IPS DF 6.9 (cell line): ENCODE measurements at places on chromosomes 16 and 17.

DNA sequence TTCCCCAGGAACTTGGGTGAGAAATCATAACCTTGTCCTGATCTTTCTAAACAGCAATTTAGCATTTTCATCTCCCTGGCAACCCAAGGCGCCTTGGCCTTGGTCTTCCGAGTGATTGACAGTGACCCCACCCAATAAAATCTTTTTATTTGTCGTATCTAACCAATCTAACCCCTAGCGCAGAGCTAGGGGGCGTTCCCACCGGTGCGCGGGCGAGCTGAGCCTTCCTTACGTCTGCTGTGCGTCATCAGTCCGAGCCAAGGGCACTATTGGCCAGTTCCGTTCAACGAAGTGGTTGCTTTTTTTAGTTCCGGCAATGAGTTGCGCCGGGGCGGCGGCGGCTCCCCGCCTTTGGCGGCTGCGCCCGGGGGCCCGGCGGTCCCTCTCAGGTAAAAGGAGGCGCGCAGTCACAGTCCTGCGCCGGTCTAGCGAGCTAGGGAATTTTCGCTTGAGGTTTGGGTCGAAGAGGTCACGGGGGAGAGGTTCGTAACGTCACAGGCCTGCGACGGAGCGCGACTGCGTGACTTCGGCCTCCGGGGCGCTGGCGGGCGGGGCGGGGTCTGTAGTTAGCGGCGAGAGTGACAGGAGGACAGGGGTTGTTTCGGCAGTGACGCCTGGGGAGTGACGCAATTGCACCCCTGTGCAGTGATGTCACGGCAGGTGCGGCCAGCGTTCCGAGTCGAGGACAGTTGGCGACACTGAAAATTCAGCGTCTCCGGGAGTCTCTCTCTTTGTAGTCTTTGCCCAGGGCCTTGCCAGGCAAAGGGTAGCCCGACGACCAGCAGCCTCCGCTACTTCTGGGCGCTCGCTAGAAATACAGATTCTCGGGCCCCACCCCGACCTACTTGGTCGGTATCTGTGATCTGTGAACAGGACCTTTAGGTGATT, at the start of gene COQ7:
COQ7 (plus strand) TSS at position 266 of the 888 bp plus-strand sequence; CDS start at position 317, 51 bp downstream.
- no peaks in the 10 kb centered on the region for H3K27me3 ChIP-seq
- H3K27ac ChIP-seq: no peak within 1 kb of the TSS
- peak; percentile 96 for DNase-seq
- H3K36me3 ChIP-seq: no peaks in the 10 kb centered on the region
- peak within 1 kb of the TSS; percentile 77; the same call in 1 of the 2 replicates for H3K4me3 ChIP-seq
- no peaks in the 10 kb centered on the region for H3K4me1 ChIP-seq

DNA sequence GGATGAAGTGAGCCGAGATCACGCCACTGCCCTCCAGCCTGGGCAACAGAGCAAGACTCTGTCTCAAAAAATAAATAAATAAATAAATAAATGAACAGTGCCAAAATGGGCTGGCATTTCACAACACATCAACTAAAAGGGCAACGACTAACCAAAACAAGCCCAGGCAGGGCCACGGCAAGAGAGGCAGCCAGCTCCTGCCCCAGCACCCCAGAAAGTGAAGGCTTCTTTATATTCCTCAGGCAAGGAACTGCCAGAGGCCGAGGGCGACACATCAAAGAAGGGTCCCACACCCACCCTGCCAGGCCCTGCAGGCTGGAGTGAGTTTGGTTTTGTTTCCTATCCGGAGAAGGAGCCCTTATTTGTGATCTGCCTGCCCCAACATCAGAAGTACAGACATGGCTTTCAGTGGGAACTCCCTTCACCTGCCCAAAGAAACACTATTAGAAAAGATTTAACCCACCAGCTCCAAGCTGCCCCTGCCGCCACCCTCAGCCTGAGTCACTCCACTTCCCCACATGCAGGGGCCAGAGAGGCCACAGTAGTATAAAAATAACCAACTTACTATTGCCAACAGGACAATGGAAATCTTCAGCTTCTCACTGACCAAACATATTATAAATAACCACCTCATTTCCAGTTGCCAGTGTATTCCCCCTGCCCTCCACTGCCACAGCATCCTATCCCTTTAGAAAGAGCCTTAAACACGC, 8.0 kb downstream of the FBXO31 start:
- no peaks in the 10 kb centered on the region for H3K27me3 ChIP-seq
- no peak overlapping the region for H3K27ac ChIP-seq
- no peak for DNase-seq

DNA sequence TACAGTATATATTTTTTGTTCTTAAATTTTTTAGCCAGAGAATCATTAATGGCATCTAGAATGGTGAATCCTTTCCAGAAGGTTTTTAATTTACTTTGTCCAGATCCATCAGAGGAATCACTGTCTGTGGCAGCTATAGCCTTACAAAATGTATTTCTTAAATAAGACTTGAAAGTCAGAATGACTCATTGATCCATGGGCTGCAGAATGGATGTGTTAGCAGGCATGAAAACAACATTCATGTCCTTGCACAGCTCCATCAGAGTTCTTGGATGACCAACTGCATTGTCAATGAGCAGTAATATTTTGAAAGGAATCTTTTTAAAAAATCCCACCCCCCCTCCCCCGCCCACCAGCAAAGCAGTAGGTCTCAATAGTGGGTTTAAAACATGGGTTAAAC, 51.4 kb downstream of the CACNG1 start:
- no peak overlapping the region for H3K4me3 ChIP-seq
- no peaks in the 10 kb centered on the region for H3K36me3 ChIP-seq
- H3K27ac ChIP-seq: no peak overlapping the region
- no peak for DNase-seq
- H3K27me3 ChIP-seq: no peaks in the 10 kb centered on the region

GRCh38 chr16:48492133-48492532, 106.9 kb upstream of the SIAH1 start:
- H3K27ac ChIP-seq: no peak overlapping the region
- H3K36me3 ChIP-seq: no peaks in the 10 kb centered on the region; the same call in 1 of the 2 replicates
- no peak for DNase-seq
- H3K27me3 ChIP-seq: no peaks in the 10 kb centered on the region

DNA sequence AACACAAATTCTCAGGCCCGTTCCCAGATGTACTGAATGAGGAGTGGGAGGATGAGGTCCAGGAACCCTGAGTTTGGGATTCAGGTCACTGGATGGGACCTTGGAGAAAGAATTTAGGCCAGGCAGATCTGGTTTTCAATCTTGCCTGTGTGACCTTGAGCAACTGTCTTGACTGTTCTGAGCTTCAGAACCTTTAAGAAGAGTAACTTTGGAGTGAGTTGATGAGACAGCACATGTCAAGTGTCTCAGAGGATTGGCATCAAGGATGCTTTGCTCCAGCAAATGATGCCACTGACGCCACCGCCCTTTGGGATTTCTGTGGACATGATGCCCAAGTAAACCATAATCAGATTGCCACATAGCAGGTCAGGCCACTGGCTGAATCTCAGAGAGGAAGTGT, 56.2 kb upstream of the DNAJA2 start:
- H3K27ac ChIP-seq: no peak overlapping the region
- DNase-seq: no peak
- H3K4me3 ChIP-seq: no peak overlapping the region
- H3K36me3 ChIP-seq: no peaks in the 10 kb centered on the region
- H3K27me3 ChIP-seq: no peaks in the 10 kb centered on the region

- DNase-seq: no peak
- no peak overlapping the region for H3K27ac ChIP-seq
- no peaks in the 10 kb centered on the region for H3K27me3 ChIP-seq
- H3K4me1 ChIP-seq: 0 out of 2 replicates have a peak, but pooled peaks cover 1% of the 10 kb centered on the region
- H3K4me3 ChIP-seq: no peak overlapping the region
- H3K36me3 ChIP-seq: no peaks in the 10 kb centered on the region
Measured at GRCh38 chr17:47264166-47264565, 10.5 kb downstream of the ITGB3 start.
